ENCODE measurements at places on chromosomes 4 and X.

- DNase-seq = no peak
These were observed 267.8 kb downstream of the BCOR start for GRCh38 chrX:39829965-39830364.

DNA sequence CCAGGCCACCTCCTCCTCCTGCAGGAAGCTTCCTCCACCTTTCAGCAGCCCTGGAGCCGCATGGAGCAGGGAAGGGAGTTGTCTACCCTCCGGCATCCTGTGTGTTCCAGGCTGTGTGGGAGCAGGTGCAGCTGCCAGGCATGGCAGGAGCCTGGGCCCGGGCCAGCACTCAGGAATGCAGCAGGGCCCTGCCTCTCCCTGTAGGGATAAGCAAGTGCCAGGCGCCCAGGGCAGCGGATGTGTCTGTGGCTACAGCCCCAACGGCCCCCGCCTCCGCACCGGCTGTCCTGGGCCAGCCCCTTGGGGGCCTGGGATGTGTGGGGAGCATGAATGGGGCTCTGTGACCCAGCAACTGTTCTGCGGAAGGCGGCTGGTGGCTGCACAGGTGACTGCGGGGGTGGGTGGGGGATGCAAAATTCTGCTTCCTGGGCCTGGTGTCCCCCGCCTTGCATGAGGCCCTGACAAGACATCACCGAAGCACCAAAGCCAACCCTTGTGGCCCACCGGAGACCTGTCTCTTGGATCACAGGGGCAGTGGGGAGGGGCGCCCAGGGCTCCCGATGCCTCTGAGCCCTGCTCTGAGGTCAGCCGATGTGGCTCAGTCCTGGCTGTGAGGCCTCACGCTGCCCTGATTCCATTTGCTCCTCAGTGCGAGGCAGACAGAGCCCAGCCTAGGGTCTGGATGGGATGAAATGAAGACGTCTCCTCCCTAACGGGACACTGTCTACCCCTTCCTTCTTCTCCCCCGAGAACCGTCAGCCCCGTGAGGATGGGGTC lies 1.4 kb upstream of the DOK7 start:
- no peak for DNase-seq

- DNase-seq = peak; percentile 80
These were observed 160.5 kb downstream of the ZNF518B start for GRCh38 chr4:10296730-10297129.

- DNase-seq = no peak
These were observed 159.6 kb downstream of the TET2 start for GRCh38 chr4:105306158-105306781.

DNA sequence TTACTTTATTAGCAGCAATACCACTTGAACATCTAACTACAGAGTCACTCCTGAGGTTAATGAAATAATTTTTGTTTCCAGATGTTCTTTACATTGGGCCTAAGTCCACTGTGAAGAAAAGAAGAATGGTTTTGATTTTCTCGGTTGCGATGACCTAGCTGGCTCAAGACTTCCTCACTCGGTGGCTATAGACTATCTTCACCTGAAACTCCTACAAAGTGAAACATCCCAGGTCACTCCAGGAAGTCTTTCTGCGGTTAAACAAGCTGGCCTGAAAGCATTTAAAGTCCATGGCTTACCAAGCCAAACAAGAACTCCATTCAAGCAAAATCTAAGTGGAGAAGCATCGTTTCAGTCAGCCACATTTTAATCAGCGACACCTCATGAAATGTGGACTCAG lies 13.7 kb upstream of the SORBS2 start:
- no peak for DNase-seq

DNA sequence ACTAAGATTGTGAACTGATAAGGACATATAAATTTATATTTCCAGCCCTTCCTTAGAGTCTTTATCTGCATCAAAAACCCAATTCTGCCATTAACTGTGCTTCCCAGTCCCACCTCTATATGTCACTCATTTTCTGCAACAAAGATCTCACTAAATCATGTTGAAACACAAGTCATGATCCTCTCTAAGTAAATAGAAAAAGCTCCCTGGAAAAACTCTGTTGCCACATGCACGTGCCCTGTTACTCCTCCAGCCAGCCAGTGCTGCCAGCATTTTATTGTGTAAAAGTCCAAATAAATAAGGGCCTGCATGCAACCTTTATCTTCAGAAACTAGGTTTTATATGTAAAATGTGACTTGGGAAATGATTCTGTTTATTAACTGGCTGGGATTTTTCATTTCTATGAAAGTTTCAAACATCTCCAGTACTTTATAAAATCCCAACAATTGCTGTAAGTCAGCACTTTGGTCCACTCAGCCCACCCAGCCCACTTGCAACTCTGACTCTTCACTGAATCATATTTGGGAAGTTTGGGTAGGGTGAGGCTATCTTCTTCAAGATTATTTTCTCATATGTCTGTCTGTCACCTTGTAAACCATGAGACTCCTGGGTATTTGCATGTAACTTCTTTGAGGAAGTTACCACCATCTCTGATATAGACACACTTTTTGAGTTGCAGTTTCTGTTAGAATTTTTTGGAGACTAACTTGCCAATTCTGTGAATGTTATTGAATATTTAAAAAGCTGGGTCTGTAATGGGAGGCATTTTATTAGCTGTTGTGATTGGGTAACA lies 40.0 kb upstream of the SMARCA5 start:
- no peak for DNase-seq

DNA sequence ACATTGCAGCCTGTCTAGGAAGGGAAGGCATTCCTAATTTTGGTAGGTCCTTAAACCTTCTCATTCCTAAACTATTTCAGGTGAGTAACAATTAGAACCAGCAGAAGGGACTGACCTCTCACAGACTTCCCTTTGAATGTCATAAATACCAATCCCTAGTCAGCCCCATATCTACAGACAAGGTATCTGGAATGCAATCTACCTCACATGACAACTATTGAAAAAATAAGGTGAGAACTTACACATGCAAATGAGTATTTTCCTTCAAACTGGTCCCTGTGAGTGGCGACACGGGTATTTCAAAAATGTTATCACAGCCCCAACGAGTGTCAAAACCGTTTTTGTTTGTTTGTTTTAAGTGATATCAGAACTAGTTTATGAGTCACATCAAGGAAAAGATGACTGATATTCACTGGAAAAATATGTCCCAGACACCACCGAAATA lies 102.4 kb upstream of the VCX2 start:
- DNase-seq = no peak

DNA sequence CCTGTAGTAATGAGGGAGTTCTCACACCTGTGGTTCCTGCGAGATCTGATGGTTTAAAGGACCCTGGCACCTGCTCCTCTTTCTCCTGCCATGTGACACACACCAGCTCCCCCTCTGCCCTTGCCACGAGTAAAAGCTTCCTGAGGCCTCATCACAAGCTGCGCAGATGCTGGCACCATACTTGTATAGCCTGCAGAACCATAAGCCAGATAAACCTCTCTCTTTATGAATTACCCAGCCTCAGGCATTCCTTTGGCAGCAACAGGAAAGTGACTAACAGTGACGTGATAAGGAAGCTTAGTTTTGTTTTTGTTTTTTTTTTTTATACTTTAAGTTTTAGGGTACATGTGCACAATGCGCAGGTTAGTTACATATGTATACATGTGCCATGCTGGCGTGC lies 130.9 kb downstream of the AFAP1 start:
- DNase-seq = peak; percentile 79

GRCh38 chr4:180674619-180675358 lies 1568.4 kb upstream of the TENM3 start:
- no peak for DNase-seq

DNA sequence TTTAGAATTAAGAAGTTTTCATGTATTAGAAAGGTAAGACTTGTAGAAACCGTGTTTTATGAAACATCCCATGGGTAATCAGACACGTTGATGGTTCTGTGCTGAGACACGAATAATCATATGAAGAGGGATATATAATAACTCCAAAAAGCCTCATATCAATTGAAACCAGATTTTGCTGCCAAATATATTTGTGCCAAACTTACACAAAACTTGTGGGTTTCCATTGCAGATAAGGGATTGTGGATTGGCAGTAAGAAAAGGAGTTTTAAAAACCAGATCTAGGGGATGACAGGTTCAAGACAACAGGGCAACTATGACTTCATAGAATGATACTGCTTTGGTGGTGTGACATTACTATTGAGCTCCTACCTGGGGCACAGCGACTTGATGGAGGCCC lies 616.1 kb downstream of the BCOR start:
- DNase-seq = no peak

GRCh38 chrX:149512225-149512885 lies 7.2 kb upstream of the IDS start:
- peak; percentile 58 for DNase-seq

DNA sequence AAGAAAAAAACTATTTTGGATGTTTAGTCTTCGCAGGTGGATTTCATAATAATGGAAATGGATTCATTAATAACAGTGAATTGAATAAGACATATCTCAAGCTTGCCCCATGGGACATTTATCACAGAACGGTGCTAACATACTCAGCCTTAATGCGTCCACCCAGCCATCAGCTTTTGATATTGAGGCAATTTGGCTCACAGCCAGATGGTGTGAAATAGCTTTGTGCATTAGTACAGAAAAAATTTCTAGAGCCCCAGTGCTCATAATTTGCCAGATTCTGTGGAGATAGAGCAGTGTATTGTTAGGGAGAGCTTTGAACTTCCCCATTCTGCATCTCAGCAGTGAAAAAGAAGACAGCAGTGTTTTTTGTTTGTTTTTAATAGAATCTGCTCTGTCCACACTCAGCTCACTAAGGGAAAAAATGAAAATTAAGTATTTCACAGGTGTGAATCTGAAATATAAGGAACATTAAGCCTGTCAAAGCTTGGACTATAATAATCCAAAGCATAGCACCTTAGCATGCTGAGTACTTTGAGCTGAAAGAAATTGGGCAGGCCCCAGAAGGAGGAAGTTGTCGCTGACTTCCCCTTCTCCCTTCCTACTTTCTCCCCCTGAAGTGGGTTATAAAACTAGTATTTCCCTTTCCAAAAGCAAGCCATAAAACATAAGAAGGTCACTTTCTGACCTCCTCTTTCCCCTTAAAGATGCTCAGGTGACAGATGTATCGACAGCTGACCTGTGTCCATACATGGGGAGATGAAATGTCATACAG lies 295.8 kb downstream of the MAGEB5 start:
- no peak for DNase-seq

- DNase-seq = no peak
These were observed 97.6 kb upstream of the ANXA3 start for GRCh38 chr4:78454016-78454415.

- DNase-seq = no peak
These were observed 680.0 kb downstream of the TRIML1 start for GRCh38 chr4:188819233-188819632.

- DNase-seq = no peak
These were observed 173.2 kb downstream of the CBLL2 start for GRCh38 chrX:22445880-22446279.

DNA sequence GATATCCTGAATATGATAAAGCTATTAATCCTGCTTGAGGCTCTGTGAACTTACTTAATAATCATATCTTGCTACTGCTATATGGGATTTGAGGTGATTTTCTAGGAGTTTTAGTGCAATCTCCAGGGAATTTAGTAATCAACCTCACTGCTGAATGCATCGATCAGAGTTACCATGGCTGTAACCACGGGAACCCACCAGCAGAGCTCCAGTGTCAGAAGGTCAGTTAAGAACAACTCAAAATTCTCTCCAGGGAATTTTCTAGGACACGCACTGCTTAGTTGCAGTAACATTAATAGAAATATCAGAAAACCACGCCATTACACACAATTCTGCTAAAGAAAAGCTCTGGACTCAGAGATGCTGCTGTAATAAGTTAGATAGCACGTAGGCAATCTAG lies 1477.2 kb upstream of the TENM3 start:
- DNase-seq = no peak

DNA sequence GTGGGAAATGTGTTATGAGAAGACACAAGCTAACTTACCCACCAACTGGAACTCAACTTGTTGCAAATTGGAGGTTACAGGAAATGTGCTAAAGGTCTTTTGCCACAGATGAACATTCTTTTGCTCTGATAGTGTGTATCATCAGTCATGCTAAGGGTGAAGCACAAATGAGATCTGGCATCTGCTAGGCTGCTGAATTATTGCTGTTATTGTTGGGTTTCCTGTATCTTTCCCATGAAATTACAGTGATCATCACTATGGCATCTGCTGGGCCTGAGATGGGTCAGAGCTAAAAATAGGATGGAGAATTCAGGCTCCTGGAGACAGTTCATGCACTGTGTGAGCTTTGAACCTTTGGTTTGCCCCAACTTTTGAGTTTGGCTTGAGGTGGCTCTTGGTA lies 124.5 kb downstream of the NPNT start:
- peak; percentile 96 for DNase-seq

DNA sequence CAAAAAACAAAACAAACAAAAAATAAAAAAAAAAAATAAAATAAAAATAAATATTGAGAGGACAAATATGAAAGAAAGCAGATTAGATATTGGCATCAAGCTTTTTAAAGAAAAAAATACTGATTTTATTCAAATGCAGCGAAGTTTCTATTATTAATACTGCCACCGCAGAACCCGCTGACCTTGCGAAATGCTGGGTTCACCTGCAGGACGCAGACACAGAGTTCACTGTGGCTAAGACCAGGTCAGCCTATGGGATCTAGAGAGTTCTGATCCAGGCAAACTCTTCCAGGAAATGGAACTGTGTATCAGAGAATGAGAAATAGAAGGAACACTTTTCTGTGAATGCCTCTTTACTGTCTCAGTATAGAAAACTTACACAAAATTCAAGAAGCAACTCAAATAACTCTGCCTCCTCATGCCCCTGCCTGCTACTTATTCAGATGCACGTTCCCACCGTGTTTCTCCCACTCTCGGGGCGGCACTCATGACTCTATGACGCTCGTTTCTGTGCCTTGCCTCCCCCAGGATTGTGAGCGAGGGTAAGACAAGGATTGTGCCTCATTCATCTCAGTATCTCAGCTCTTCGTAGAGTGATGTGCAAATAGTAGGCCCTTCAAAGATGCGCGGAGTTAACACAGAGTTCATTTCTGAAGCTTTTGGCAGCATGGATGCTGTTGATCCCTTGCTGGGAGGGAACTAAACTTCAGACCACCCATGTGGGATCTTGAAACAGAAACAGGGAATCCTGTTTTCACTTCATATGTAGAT lies 44.1 kb upstream of the TLR3 start:
- DNase-seq = no peak

DNA sequence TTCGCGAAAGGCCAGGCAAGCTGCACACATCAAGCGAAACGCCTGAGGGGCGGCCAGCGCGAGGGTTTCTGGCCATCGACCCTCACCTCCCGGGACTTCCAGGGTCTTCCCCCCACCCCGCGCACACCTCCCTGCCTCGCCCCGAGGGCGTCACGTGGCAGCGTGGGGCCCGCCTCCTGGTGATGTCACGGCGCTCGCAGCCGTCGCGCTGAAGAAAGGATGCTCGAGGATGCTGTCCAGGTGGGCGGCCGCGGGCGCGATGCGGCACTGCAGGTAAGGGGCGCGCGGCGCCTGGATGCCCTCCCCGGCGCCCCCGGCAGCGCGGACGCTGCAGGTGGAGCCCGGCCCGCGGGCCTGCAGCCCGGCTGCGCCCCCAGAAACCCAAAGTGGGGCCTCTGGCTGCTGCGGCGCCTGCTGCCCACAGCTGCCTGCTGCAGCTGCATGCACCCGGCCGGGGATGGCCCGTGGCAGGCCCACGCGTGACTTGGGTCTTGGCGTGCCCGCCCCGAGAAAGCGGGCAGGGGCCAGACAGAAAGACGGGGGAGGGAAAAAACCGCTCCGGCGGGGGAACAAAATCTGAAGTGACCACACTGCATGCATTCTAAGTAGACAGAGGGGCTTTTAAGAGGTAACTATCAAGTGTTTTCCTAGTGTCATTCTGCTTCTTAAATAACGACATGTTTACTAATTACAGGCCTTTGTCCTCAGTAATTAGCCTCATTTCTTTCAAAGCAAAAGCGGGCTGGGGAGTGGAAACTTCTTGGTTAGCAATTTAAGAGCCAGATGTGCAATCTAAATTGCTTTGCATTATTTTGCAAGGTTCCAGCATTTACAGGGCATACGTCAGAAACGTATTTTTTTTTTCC lies 1.7 kb downstream of the CLCN4 start:
- no peak for DNase-seq
